ENCODE measurements at places on chromosomes 7 and 10.

DNA sequence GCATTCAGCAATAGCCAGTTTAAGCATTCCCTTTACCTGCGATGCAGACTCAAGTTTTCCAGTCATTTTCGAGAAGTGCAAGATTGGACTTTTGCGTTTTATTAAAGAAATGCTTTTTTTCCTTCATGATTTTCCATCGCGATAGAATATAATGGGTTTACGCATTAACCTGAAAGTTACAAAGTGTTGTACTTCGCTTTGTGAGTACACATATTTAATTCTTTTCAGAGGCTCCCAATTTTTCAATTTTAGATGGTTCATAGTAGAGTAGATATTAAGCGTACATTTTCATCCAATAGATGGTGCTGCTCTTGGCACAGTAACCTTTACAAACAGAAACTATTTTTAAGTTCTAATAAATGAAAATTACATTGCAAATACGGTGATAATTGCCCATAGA is 1.3 kb downstream of the PTPRZ1 start:
- no peak for DNase-seq

DNA sequence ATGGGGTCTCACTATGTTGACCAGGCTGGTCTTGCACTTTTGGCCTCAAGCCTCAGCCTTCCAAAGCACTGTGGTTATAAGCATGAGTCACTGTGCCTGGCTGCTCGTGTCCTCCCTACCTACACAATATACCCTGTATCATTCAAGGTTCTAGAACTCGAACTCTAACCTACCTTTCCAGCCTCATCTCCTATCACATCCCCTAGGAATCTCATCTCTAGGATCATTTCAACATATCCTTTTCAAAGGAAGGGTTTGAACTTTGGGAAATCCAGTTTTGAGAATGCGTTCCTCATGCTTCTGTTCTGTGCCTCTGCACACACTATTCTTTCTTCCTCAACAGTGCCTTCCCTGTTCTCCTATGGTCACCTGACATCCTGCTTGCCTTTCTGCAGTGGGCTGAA is 87.8 kb upstream of the RHEB start:
- DNase-seq = no peak

- no peak for DNase-seq
Measured at GRCh38 chr10:69406302-69406811, 10.4 kb downstream of the TACR2 start.

GRCh38 chr7:64574540-64575099 is 11.7 kb upstream of the ZNF680 start:
- no peak for DNase-seq

- DNase-seq = no peak
Measured at GRCh38 chr7:118311121-118311836, 86.8 kb downstream of the ANKRD7 start.

DNA sequence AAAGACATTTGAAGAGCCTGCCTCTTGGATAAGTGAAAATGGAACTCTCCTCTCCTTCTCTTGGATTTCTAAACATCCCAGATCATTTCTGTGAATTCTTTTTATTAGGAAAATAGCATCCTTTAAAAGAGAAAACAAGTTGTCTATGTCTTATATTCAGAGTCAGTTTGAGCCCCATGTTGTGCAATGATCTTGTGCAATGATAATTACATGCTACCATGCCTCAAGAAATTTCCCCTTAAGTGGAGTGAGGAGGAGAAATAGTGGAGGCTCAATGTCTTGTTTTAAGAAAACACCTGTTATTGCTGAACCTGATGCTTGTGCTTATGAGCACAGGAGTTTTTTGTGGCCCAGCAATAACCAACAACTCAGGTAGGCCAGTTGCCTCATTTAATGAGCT is 103.6 kb downstream of the NPSR1 start:
- no peak for DNase-seq

- DNase-seq = no peak
Measured at GRCh38 chr10:21509341-21510240, 15.9 kb downstream of the SKIDA1 start.

DNA sequence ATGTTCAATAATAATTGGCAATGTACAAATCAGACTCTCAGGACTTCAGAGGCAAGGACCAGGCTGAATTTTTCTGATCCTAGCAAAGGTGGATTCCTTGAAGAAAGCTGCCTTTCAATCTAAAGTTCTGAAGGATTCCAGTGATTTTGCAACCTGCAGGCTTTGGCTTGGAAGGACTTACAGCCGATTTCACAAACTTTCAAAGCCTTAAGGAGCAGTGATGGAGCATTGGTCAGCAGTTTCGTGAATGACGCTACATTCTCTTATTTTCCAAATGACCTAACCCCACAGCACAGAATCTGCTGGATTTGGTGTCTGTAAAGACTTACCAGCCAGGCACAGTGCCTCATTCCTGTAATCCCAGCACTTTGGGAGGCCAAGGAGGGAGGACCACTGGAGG is 167.5 kb downstream of the ARHGAP12 start:
- DNase-seq = no peak

DNA sequence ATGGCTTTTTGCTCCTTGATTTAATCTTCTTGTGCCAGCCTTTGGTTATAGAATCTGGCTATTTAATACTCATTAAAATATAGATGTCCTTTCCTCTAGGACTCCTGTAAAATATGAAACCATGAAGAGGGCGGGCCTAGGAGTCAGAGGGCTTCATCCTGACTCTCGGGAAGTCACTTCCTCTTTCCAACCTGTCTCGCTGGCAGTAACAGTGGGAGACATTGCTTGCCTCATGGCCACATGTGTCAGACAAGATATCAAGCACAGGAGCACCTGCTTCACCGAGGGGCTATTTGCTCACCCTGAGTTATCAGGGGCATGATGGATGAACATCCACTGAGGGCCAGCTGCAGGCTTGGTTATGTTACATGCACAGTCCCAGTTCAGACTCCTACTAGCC is 31.0 kb downstream of the SLIT1 start:
- DNase-seq = no peak

DNA sequence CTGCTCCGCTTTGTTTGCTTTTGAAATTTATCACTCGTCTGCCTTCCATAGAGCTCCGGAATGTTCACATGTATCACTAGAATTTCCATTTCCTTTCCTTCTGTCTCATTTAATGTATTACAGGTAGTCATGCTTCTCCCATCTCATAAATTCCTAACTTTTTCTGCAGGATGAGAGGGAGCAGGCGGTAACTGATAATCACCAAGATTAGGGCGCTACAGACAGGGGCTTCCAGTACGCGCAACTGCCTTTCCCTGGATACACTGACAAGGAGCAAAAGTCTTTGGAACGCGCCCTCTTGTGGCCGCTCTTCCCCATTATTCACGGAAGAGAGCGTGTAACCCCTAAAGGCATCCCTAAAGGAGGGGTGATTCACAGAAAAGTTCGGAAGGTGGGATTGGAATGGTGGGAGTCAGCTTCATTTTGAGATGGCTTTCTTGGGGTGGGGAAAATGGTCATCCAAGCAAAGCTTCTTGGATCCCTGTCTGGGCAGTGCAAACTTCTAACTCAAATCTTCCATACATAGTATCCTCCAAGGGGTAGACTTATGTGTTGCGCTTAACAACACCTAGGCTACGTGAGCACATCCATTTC is 6.5 kb downstream of the INHBA start:
- DNase-seq = no peak

DNA sequence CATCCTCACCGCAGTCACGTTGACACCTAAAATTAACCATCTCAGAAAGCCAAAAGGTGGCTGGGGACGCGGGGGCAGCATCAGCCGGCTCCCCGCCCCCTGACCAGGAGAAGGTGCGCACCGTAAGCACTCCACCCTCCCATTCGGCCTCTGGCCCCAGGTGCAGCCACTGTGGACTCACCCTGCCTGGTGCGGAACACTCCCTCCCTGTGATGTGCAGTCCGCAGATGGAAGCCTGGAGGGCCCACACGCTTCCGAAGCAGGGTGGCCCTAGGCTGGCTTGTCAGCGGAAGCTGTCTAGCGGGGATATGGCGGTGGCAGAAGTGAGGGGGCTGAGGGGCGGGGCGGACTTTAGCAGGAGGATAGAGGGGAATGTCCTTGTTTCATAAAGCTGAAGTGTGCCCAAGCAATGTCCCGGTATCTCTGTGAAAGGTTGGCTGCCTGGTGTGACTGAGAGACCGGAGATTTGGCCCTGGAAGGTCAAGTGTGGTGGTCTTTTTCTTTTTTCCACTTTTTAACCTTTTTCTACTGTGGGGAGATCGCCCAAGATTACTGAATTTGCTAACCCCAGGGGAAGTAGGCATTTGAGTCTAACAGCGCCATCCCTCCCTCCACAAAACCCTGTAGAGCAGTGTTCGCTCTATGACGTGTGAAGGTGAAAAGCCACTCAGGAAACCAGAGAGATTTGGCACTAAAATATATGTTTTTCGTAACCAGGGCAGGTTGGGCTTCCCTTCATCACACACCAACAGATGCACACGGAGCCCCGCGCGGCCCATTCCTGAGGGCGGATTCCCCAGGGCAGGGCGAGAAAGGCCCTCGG is 74.7 kb downstream of the CXCL12 start:
- no peak for DNase-seq
